GM23338 (cell line): ENCODE measurements at places on chromosomes 7 and 10. TPM values are rescaled to one million over a fixed set of nuclear protein-coding genes. Genes with fewer than 3 reads are reported as not detected.

GRCh38 chr10:87546971-87547413 lies 42.3 kb downstream of the MINPP1 start:
- DNase-seq, result no peak

Gene CARD11
- polyA plus RNA-seq, result 17.7 and 19.0 TPM in 2 replicates

- DNase-seq, result no peak
These were observed 19.7 kb upstream of the PWWP2B start for GRCh38 chr10:132377326-132377725.

- no peak for DNase-seq
These were observed 150.0 kb upstream of the IGFBP3 start for GRCh38 chr7:46071076-46071475.

Gene SPDYE1
- polyA plus RNA-seq, result 1.4 and 1.6 TPM in 2 replicates

DNA sequence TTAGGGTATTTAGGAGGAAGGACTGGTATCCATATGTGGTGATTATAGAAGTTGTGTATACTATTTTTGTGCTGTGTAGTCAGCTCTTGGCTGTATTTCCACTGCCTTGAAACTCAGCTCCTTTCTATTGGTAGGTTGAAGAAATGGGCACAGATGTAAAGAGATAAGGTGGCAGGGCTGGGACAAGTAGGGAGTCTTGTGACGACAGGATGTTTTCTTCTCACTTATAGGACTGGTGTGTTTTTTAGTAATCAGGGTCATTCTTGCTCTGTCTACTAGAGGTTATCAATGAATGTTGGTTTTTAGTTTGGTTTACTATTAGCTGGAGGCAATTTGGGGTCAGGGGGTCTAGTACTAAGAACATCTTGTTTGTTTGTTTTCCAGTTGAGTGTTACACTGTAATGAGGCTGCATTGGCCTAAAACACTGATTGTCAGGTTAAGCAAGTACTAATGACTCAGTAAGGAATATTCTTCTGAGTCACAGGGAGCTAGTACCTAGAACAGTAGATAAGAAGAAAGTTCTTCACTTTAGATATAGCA lies 11.8 kb downstream of the UBN2 start:
- DNase-seq, result no peak
